NCI-H2029 treated with DMSO at 0.1 percent for 48 hours (cell line): ENCODE measurements at places on chromosomes 6 and 20.

- no peak for DNase-seq
Observed at GRCh38 chr20:11852811-11853210, 64.9 kb upstream of the BTBD3 start.

- no peak for DNase-seq
Observed at GRCh38 chr20:2637246-2637645, 15.2 kb upstream of the NOP56 start.

- DNase-seq: peak; percentile 34
Observed at GRCh38 chr6:139017227-139017626, 11.3 kb upstream of the ABRACL start.

DNA sequence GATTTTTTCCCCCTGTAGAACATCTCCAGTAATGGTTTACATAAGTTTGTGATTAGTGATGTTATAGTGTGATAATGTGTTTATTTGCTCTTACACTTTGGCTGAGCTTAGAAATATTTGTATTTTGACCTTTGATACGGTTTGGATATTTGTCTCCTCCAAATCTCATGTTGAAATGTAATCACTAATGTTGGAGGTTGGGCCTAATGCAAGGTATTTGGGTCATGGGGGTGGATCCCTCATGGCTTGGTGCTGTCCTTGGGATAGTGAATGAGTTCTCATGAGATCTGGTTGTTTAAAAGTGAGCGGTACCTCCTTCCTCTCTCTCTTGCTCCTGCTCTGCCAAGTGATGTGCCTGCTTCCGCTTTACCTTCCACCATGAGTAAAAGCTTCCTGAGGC is 147.2 kb downstream of the CCDC170 start:
- DNase-seq: no peak

DNA sequence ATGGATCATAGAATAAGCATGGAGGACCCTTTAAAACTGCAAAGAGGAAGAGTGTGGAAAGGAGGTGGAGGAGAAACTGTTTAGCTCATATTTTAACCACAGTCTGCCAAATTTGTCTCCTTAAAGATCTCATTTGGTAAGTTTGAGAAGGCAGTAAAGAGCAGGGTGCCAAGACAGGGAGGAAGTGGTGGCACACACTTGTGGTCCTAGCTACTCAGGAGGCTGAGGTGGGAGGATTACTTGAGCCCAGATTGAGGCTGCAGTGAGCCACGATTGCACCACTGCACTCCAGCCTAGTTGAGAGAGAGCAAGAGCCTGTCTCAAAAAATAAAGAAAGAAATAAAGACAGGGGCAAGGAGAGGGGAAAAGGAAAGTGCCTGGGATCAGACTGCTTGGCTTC is 16.8 kb upstream of the DCBLD1 start:
- DNase-seq: no peak

DNA sequence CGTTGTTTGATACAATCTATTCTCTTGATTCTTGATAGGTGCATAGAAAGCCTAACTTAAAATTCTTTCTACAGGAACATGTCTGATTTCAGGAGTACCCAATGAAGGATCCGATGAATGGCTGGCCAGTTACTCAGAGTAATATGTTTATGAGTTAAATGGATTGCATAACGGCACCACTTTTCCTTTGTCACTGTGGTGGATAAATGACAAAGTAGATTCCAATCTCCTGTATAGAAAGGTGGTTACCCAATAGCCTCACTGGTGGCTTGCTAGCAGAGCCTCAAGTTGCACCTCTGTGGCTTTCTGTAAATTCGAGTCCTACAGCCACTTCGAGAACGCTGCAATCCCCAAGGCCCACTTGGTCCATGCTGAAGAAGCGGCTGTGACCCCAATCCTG is 28.4 kb downstream of the LHFPL5 start:
- DNase-seq: no peak

DNA sequence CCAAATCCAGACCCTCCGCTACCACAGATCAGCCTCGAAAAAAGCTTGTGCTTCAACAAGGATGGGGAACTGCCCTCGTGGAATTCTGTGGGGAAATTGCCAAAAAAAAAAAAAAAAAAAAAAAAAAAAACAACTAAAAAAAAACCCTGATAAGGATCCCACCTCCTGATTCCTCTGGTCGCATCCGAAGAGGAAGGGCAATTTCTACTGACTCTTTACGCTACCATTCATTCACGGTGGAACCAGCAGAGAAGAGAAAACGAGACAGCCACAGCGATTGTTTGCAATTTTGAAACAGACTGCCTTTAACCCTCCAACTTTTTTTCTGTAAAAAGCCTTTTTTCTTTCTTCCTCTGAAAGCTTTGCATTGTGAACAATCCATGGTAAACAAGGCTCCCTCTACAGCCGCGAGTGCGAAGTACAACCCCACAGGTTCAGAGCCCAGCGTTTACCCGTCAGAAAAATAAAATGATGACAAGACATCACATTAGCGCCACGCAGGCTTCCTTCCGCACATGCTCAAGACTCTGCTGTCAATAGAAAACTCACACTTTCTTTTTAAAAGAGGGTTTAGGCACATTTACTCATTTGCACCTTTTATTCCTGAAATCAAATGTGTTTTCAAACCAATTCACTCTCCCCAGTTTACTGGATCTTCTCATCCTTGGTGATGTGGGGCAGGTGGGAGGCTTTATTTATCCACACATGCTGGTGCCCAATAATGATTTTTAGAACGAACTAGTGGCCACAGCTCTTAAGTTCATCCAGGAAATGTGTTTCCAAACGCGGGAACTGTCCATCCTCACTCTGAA is 100.0 kb downstream of the NOL4L start:
- peak; percentile 39 for DNase-seq

- no peak for DNase-seq
Observed at GRCh38 chr20:36543184-36544133, 2.1 kb downstream of the MYL9 start.

GRCh38 chr6:138405816-138406413 is 1.9 kb downstream of the HEBP2 start:
- no peak for DNase-seq

GRCh38 chr6:28407401-28407800 is 7.9 kb upstream of the ZSCAN12 start:
- DNase-seq: no peak

DNA sequence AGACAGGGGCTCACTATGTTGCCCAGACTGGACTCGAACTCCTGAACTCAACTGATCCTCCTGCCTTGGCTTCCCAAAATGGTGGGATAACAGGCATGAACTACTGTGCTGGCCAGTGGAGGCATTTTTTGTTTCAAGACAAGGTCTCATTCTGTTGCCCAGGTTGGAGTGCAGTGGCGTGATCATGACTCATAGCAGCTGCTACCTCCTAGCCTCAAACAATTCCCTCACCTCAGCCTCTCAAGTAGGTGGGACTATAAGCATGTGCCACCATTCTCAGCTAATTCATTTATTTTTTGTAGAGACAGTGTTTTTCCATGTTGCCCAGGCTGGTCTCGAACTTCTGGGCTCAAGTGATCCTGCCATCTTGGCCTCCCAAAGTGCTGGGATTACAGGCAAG is 17.2 kb downstream of the ENPP3 start:
- no peak for DNase-seq

- no peak for DNase-seq
Observed at GRCh38 chr20:58511364-58511763, 3.8 kb downstream of the APCDD1L start.
